ENCODE measurements at places on chromosomes 16 and 17.

DNA sequence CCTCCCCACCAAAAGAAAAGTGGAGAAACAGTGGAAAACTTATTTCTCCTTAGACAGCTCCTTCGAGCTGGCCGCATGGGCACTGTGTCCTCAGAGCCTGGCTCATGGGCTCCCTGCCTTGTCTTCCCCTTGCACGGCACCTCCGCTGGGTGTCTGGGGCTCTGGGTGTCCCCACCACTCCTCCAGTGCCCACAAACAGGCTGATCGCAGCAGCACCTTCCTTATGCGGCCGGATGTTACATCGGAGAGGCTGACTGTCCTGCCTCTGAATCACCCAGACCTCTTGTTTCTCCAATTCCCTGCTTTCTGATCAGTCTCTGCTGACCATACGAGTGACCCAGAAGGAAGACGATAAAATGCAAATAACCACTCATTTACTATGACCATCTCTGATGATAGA is 121.7 kb downstream of the SLC39A11 start:
- DNase-seq, result no peak

DNA sequence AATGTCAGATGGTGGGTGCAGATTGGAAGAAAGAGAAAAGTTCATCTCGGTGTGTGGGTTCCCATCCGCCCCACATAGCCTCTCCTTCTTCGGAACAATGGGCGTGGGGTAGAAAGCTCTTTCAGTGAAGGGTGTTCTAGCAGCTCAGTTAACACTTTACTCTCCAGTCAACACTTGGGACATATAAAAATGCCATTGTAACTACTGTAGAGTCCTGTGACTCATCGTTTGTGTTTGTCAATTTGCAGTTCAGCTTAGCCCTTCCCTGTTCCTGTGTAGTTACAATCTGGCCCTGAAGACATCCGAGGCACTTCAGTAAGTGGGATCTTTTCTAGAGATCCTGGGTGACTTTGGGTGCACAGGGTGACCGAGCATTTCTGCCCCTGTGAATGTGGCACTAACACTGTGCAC is 11.5 kb upstream of the CLEC18C start:
- no peak for DNase-seq

DNA sequence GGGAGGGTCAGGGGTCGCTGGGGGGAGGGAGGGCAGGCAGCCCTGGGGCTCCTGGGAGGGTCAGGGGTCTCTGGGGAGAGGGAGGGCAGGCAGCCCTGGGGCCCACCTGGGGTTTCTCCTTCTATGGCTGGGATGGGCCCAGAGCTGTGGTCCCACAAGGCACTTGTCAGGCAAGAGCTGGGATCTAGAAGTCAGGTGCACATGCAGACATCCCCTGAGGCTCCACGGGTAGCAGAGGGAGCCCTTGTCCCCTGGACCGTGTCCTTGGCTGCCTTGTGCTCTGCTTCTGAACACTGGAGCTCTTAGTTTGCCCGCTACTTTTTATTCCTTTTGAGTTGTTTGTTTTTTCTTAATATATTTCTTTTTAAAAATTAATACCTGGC is 1.8 kb downstream of the TUBB3 start:
- no peak for DNase-seq

DNA sequence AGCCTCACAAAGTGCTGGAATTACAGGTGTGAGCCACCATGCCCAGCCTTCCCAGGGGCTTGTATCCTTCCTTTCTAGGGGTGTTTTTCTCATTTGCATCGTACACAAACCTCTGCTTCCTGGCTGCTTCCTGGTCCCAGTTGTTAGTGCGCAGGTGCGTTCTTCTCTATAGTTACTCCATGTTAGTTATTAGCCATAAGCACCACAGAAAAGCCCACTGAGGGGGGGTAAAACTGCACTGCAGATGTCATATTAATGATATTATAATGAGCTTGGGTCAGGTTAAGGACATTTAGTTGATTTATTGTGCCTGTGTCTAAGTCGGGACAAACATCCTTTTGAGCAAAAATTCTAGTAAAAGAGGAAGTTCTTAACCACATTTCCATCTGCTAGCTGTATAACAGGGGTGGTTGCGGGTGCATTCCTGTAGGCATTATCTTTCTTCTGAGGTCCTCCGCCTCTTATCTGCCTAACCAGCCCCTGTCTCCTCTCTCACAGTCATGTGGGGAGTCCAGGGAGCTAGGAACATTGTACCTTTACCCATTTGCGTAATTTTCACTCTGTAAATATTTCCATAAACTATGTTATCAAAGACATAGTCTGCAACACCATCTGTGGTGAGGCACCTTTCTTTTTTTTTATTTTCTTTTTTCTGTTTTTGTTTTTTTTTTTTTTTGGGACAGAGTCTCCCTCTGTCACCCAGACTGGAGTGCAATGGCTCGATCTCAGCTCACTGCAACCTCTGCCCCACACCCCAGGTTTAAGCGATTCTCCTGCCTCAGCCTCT is 23.6 kb upstream of the ATF7IP2 start:
- DNase-seq, result no peak

DNA sequence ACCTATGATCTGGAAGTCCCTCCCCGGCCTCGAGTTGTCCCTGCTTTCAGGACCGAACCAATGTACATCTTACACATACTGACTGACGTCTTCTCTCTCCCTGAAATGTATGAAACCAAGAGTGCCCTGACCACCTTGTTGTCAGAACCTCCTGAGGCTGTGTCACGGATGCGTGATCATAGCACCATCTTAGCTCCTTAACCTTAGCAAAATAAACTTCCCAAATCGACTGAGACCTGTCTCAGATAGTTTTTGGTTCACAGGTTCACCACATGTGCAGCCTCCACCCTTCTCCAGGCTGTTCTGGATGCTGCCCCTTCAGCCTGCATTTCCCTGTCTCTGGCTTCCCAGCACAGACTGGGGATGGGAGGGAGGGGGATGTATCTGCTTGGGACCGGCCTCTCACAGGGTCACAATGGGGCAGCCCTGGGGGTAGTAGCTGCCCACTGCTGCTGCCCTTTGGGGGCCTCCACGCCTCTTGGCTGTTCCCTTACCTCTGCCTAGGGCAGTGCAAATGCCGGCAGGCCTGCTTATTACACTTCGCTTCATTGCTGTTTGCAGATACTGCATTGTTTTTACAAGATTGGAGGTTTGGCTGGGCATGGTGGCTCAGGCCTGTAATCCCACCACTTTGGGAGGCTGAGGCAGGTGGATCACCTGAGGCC is 69.8 kb downstream of the NT5M start:
- DNase-seq, result no peak

Data from activated CD4-positive, alpha-beta T cell treated with anti-CD3 and anti-CD28 coated beads for 24 hours (primary cell).